ENCODE measurements at places on chromosomes 1 and 21.

- DNase-seq, result no peak
These were observed 102.5 kb upstream of the KAZN start for GRCh38 chr1:14495996-14496395.

DNA sequence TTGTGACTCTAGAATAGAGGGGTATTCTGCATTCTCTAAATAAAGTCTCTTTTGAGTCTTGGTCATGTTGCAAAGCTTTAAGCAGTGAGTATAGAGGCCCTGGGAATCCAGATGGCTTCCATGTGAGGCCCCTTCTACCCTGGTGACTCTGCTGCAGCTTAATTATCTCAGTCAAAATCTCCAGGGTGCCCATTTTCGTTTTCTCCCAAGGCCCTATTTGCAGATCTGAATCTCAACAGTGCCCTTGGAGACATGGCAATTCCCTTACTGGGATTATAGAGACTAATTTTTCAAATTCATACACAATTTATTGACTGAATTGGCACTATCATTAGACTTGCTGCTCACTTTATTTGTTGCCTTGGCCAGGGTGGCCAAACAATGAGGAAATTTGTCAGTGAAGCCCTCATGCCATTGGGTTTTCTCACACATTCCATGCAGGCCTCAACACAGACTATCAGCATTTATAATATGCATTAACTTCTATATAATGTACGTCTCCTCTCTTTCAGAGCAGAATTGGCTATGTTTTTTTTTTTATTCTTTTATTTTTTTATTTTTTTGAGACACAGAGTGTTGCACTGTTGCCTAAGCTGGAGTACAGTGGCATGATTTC lies 35.1 kb downstream of the PROX1 start:
- no peak for DNase-seq

DNA sequence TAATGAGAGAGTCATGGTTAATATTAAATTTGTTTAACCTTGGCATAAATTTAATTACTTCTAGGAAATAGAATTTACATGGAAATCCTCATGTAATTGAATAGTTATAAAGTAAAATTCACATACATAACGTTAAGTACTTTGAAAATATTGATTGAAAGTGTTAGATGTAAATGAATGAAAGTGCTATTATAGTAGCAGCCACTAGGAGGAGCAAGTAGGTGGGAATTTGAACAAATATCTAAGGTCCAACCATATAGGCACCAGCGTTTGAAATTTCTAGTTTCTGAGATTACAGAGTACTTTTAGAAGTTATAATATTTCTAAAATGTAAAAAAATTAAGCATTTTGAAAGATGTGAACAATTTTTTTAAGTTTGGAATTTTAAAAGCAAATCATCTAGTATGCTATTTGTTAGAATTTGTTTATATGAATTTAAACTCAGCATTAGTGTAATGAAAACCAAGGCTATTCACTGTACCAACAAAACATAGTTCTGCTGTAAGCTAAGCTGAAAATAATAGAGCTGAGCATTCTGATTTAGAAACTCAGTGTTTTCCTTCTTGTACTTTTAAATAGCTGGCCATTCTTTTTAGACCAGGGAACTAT lies 3.3 kb downstream of the B3GALT2 start:
- DNase-seq, result peak; percentile 11

DNA sequence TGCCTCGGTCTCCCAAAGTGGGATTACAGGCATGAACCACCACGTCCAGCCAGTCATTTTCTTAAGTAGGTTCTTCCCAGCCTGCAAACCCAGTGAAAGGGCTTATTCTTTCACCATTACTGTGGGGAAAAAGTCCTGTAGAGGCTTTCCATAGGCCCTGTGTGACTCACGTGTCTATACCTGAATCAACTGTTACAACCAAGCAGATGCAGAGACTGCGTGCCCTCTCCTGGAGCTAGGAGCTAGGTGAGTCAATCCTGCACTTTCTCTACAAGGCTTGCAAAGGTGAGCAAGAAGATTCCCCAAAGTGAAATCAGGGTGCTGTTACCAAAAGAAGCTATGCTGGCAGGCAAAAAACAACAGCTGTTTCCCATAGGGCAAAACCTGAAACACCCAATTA lies 13.8 kb upstream of the MPZL1 start:
- DNase-seq, result no peak

- no peak for DNase-seq
These were observed 59.7 kb upstream of the TNFSF4 start for GRCh38 chr1:173266841-173267240.

- DNase-seq, result no peak
These were observed 61.3 kb downstream of the ALPL start for GRCh38 chr1:21570528-21570875.

DNA sequence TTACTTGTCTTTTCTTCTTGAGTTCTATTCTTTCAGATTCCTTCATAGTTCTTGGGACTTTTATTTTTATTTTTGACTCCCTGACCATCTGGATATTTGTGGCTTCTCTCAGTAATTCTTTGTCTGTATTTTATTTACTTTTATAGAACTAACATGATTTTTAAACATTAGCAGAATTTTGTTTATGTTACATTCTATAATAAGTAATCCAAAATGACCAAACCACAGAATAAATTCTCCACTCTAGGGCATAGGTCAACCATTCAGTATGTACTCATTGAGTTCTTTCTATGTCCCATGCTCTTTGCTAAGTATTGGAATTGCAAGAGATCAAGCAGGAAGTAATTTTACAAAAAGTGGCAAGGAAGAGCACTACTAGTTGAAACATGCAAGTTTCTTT lies 969.0 kb downstream of the TTLL7 start:
- no peak for DNase-seq

DNA sequence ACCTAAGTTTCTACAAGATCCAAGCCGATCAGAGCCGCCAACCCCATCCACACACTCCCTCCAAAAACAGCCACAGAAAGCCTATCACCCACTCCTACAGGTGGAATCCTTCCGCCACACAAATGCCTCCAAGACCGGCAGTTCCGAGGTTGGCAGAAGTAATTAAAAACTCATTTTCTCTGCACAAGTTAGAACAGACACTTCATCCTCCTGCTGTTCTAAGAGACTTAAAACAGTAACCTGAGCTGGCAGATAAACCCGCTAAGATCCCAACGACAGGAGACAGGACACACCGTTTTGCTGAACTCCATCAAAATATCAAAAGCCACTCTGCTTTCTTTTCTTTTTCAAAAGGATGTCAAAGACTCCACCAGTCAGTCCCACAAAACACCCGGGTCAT lies 2.8 kb downstream of the SSBP3 start:
- no peak for DNase-seq

GRCh38 chr1:116531917-116532316 lies 38.9 kb downstream of the CD58 start:
- DNase-seq, result no peak

DNA sequence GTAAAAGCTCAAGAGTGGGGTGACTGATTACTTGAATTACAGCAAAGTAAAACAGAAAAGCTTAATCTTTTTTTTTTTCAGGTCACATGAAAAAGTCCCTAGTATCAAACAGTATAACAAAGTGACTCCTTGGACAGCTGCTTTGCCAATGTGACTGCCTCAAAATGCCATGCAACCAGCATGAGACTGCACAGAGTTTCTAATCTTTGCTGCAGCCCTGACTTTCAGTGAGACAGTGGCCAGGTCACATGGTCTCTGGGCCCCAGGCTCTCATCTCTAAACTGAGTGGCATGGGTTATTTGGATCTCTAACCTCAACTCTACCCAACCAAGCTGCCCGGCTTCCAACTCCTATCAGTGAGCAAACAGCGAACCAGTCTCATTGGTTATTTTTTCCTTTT lies 169.0 kb downstream of the VAV3 start:
- no peak for DNase-seq

GRCh38 chr1:159152031-159152430 lies 19.4 kb upstream of the CADM3 start:
- DNase-seq, result no peak

DNA sequence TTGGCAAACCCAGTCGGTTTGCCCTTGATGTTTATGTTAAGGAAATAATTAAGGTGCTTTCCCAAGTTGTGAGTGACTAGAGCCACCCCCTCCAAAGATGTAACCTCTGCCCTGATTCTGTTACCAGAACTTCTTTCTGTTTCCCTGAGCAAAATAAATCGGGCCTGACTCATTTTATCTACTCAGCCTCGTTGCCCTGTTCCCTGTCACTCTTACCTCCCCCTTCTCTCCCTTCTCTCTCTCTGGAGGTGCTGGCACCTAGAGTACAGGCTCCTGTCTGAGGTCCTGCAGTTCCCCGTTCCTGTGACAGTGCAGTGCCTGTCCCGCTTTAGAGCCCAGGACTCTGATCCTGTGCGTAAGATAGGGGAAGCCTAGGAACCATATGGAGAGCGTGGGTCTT lies 35.4 kb downstream of the CXADR start:
- no peak for DNase-seq

DNA sequence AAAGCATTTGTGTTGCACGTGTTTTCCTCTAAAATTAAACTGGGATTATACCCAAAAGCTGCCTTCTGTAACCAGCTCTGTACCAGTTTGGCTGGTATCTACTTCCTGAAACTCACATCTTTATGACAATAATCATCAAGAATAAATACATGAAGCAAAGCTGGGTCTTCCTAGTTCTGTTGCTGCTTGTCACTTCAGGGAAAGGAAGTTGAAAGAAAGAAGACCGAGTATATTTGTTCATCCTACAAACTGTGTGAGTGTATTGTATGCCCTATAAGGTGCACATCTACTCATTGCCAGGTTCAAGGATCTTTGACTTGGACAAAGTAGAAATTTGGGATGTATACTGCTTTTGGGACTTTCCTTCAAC lies 29.1 kb upstream of the IFNGR2 start:
- DNase-seq, result no peak
